ENCODE measurements at places on chromosomes 5 and 9. TPM values are rescaled to one million over a fixed set of nuclear protein-coding genes. Genes with fewer than 3 reads are reported as not detected.

The CCNO gene
- 0.33 TPM for total RNA-seq

The TMEM174 gene
- not detected for total RNA-seq

The GKAP1 gene
- 0.65 TPM for total RNA-seq

The CCL27 gene
- not detected for total RNA-seq

The SERINC5 gene
- 14.7 TPM for total RNA-seq

The GLRA1 gene
- total RNA-seq, result not detected

The DDX4 gene
- not detected for total RNA-seq

The PHF24 gene
- not detected for total RNA-seq

The RAD50 gene
- total RNA-seq, result 12.4 TPM

The ZNF79 gene
- 14.4 TPM for total RNA-seq

The PCDHGA5 gene
- 1.5 TPM for total RNA-seq

The LCN15 gene
- not detected for total RNA-seq

The STPG3 gene
- total RNA-seq, result not detected

The TRIM36 gene
- total RNA-seq, result 2.2 TPM

The FGF10 gene
- not detected for total RNA-seq

The OR1Q1 gene
- not detected for total RNA-seq

The PHYHD1 gene
- total RNA-seq, result 0.19 TPM

The ORM2 gene
- not detected for total RNA-seq

The GRK6 gene
- total RNA-seq, result 27.4 TPM

The C9orf50 gene
- not detected for total RNA-seq

The RNF180 gene
- total RNA-seq, result 13.1 TPM

The DBH gene
- not detected for total RNA-seq

The FOXD4L5 gene
- not detected for total RNA-seq

The RORB gene
- total RNA-seq, result under 0.01 TPM

The SLC25A2 gene
- 0.48 TPM for total RNA-seq

The GABRA1 gene
- total RNA-seq, result not detected

The C1QTNF2 gene
- total RNA-seq, result 0.10 TPM

The FAM200C gene
- 3.3 TPM for total RNA-seq

The SLC45A2 gene
- total RNA-seq, result 0.10 TPM

The CDC20B gene
- total RNA-seq, result 0.19 TPM

The ZNG1A gene
- total RNA-seq, result 25.2 TPM

The LMAN2 gene
- 342 TPM for total RNA-seq

The GRM6 gene
- not detected for total RNA-seq

The PROB1 gene
- 7.2 TPM for total RNA-seq

The NNT gene
- total RNA-seq, result 67.9 TPM

The INSL4 gene
- not detected for total RNA-seq

The GRPEL2 gene
- 33.0 TPM for total RNA-seq

The UNC5A gene
- under 0.01 TPM for total RNA-seq

The GRIN1 gene
- total RNA-seq, result 0.10 TPM

The ECSCR gene
- total RNA-seq, result 359 TPM

The HNRNPAB gene
- 141 TPM for total RNA-seq

The SPATA31E1 gene
- not detected for total RNA-seq

The AMBP gene
- total RNA-seq, result not detected

All from vein endothelial cell (primary cell).